ENCODE measurements at places on chromosomes 16 and 17.

GRCh38 chr17:4157618-4158333 lies 14.8 kb downstream of the CYB5D2 start:
- DNase-seq, result no peak

DNA sequence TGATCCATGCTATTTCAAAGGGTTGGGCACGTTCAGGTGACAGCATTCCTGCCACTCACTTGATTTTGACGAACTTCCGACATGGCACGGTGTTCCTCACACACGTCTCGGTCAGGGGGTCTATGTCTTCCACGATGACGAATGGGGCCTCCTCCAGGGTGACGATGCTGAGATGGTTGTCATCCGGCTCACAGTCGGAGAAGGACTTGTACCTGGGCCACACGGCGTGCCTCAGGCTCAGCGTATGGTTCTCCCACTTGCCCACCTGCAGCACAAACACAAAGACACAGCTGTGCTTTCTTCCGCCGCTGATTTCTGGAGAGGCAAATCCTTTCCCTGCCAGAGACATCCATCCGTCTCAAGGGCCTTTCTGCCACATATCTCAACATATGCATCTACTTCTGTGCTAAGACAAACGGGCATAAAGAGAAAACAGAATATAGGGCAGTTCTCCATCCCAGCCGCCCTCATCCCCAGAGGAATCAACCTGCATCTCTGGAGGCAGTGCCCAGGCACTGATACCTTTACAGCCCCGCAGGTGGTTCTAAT lies 332.5 kb downstream of the GRIN2A start:
- DNase-seq, result no peak

DNA sequence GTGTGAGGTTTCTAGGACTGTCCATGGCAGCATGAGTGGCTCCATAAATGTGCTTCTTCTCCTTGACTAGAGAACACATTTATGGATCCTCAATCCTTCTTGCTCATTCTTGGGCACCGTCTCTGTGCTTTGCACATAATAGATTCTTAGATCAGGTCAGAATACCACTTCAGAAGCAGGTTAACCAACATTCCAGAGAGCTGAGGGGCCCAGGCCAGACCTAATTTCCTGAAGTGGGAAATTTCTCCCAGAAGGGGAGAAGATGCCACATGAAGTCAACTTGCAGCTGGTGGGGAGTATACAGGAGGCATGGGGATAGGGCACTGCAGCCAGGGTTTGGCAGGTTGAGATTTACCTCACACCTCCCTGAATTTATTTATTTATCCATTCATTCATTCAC lies 24.4 kb upstream of the VAT1L start:
- DNase-seq, result no peak

DNA sequence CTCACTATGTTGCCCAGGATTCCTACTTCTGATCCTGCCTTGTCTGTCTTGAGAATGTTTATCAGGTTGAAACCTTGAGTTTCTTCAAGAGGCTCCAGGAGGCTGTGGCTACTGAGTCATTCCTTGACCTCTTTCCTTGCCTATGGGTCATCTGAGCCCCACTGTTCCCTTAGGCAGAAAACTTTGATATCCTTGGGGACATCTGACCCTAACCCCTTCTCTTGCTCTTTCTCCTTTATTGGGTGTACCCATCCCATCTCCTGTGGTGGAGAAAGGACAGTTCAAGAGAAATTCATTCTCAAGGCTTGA lies 12.5 kb downstream of the ARL4D start:
- DNase-seq, result no peak

DNA sequence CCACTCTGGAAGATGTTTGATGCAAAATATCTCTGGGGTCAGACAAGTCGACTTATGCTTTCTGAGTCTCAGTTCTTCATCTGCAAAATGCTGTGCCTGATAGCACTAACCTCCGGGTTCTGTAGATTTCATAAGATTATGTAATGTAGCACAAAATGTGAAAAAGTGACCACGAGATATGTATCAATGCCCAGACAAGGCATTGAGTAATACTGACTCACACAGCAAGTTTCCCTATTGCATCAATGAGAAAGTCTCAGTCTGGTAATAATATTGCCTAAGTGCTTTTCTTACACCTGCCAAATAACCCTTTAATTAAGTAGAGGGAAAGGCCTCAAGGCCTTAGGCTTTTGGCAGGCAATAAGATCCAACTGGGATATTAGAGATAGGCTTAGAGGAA lies 41.4 kb upstream of the MMP2 start:
- DNase-seq, result no peak

- DNase-seq, result no peak
Measured at GRCh38 chr17:8138374-8138671, 13.9 kb downstream of the PER1 start.

DNA sequence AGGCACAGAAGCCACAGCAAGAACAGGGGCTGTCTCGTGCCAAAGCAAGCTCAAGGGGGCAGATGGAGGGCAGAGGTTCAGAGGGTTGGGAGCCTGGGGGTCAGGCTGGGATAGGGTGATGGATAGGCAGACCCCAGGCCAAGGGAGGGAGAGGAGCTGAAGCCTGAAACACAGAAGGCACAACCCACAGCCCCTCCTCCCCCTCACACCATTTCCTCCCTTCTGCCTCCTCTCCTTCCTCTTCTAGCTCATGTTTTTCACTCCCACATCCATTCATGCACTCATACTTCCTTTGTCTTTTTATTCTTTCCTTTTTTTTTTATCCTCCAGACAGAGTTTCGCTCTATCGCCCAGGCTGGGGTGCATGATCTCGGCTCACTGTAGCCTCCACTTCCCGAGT lies 61.1 kb downstream of the SOCS1 start:
- no peak for DNase-seq

- DNase-seq, result no peak
Measured at GRCh38 chr17:40345994-40346764, 18.4 kb downstream of the GJD3 start.

DNA sequence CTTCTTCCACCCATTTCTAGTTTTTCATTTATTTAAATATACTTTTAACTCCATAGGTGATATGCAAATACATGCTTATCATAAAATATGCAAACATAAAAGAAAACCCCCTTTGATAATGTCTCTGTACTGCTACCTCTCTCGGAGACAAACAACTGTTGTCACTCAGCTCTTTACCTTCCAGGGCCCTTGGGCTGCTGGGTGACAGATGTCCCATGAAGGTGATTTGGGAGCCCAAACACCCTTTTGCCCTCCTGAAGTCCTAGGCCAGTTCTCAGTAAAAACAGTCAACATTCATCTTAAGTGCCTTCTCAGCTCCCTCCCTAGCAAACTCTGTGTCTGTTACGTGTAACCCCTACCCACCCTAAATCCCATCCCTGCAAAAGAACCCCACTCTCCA lies 37.5 kb downstream of the CHD9 start:
- no peak for DNase-seq

DNA sequence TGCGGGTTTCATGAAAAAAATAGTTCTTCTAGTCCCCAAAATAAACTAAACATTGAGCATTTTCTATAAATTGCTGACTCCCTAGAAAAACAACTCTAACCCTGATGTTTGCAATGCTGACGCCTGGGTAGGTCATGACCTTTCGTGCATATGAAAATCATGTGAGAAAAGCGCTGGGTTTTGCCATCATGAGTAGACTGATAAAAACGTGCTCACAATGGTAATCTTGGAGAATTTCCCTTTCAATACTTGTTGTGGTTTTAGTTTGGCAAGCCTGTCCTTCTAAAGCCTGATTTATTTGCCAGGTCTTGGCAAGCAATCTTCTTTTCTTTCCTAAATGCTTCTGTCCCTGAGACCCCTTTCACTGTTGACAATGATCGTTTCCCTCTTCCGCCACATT lies 4.0 kb upstream of the CLEC10A start:
- DNase-seq, result no peak

DNA sequence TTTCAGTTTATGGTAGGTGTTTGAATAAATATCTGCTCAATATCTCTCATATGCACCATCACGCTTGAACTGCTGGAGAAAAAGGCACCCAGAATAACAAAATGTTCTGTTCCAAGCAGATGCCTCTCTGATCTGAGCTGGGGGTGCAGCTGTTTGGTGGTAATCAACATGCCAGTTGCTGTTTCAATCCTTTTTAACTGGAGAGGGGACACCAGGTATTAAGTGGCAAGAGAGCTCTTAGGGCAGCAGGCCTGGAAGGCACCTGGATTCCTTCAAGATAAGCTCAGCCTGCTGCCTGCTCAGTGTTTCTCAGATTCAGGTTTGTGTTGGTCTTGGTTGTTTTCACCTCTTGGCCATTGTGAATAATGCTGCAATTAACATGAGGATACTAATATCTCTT lies 27.2 kb upstream of the VAT1L start:
- DNase-seq, result no peak

- no peak for DNase-seq
Measured at GRCh38 chr17:7613769-7614424, 800 bp downstream of the FXR2 start.

DNA sequence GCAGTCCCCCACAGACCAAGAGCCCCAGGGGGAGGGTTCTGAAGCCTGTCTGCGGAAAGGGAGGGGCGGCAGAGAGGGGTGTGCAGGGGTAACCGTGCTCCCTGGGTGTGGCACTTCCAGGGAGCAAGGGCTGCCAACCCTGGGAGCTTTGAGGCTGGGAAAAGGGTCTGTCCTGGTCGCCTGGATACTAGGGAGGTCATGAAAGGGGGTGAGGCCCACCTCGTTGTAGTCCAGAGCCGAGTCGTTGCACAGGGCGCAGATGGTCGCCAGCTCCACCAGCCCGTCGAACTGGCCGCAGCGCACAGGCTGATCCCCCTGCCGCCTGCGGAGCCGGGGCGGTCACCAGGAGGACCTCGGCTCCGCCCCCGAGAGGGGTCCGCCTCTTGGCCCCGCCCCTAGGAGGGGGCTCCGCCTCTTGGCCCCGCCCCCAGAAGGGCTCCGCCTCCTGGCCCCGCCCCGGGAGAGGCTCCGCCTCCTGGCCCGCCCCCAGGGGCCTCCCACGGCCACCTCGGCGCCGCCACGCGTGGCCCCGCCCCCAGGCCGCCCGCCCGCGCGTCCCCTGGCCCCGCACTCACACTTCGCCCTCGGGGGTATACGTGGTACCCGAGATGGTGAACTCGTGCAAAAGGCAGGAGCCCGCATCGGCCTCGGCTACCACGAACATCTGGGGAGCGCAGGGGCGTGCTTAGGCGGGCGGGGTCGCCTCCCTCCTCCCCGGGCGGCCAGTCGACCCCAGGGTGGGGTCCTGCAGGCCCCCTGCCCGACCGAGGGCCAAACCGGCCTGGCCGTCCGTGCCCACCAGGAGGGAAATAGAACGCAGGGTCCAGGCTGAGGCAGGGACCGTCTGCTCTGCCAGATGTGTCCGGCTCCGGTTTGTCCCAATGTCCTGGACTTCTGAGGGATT lies 19.5 kb downstream of the ATP2A3 start:
- DNase-seq, result peak; percentile 23

DNA sequence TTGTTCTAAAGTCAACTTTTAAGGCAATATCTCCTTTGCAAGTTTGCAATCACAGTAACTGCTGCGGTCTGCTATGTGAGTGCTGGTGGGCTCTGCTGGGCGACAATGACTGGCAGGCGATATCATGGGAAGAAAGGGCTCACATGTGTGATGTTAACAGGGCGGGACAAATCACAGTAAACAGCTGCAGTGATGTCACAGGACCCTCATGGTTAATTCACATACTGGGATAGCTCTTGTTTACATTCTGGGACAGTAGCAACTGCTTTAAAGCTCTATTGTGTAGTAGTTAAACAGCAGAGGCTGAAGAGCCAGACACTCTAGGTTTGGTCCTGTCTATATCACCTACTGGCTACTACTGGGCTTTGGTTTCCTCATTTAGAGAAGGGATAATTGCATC lies 257.2 kb upstream of the ASIC2 start:
- no peak for DNase-seq

- DNase-seq, result no peak
Measured at GRCh38 chr17:2962236-2962635, 101.2 kb downstream of the OR1D5 start.

DNA sequence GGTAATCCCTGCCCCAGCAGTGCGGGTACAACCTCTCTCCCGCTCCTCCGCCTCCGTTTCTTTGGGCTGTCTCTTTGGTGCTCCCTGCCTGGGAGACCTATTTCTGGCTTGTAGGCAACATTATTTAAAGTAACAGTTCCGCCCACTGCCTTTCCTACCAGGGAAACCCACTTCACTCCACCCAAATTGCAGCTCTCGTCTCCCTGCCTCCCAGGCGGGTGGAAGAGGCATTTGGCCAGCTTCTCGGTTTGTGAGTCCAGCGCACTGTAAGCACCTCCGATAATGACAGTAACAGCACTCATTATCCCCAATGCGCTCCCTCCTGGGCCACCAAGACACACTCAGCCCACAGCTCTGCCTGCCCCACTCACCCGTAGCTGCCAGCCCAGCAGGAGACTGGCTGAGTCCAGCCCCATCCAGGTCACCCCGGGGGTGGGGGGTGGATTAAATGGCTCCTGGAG lies 165.1 kb upstream of the CDC42EP4 start:
- no peak for DNase-seq

DNA sequence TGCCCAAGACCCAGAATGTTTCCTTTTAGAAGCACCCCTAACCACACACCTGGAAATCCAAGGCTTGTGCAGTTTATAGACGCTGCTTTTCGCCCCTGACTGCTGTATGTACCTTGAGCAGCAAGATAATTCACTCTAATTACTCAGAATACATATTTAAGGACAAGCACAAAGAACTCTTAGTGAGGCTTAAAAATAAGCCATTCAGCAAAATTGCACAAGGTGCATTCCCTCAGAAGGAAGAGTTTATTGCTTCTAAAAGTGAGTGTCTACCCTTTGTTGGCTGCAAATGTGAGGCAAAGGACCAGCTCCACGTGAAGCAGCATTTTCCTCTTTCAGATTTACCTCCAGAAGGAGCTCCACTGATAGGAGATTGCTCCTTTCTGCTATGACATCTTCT lies 208.4 kb downstream of the RBFOX1 start:
- DNase-seq, result no peak

GRCh38 chr17:58531122-58531521 lies 16.7 kb upstream of the MTMR4 start:
- no peak for DNase-seq

DNA sequence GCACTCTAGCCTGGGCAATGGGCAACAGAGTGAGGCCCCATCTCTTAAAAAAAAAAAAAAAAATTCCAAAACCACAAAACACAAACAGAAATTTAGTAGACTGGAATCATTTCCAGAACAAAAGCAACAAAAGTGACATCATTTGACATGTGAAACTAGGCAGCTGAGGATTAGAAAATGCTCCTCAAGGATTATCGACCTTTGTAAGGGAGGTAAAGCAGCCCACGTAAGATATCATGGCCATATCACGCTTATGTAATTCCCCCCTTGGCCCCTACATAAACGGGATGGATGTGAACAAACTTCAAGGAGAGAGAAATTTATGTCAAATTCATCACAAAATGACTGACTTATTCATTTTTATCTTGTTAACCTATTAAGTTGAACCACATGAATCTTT lies 83.3 kb downstream of the WDR59 start:
- no peak for DNase-seq

GRCh38 chr17:65170839-65171238 lies 33.7 kb downstream of the RGS9 start:
- no peak for DNase-seq

DNA sequence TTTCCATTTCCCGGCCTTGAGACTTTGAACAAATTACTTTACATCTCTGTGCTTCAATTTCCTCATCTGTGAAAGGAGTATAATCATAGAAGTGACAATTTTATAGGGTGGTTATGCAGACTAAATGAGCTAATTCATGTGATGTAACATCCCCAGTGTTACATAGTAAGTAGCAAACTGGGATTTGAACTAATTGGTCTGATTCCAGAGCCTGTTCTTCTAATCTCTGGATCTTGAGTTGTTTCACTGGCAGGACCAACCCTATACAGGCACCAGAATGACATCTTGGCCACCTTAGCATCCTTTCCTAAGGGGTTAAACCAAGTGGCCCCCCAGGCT lies 77.7 kb downstream of the AATF start:
- no peak for DNase-seq

Data from stimulated activated CD4-positive, alpha-beta T cell treated with anti-CD3 and anti-CD28 coated beads, Interleukin-15, amount 100 ng/mL, for 1 hour (primary cell).